Stimulated activated CD4-positive, alpha-beta T cell treated with anti-CD3 and anti-CD28 coated beads, Interleukin-4, amount 100 ng/mL, for 1 hour (primary cell): ENCODE measurements at places on chromosomes 12 and 14.
A peak's percentile ranks its signal among the peaks of the same experiment; 100 is the strongest.

- peak; percentile 11 for DNase-seq
Measured at GRCh38 chr14:49971156-49972130, 78.6 kb downstream of the ARF6 start.

DNA sequence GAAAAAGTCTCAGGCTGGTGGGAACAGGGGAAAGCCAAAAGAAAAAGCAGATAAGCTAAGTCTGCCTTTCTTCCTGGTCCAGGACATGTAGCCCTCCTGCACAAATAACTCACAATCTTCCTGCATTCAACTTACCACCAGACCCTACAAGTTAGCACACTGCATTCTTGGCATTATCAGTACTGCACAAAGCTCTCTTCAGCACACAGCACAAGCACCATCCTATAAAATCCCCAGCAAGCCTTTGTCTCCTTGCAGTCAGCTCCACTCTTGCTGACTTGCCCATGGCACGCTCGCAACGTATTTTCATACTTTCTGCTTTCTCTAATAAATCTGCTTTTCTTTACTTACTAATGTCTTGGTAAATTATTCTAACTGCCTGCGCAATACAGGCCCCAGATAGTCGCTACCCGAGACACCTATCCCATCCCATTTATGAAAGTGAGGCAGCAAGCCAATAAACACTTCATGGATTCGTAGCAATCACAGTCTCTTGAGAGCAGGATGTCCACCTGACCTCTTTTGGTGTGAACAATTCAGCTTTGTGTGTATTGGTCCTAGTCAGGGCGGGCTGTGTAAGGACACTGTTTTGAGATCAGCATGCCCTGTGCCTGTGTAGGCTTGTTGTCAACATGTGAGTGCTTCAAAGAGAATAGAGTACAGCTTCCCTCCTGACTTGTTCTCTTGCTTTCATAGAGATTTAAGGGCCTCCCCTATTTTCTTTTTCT lies 49.0 kb downstream of the TMEM117 start:
- DNase-seq = no peak

- DNase-seq = no peak
Measured at GRCh38 chr12:3170423-3171194, 93.4 kb downstream of the TSPAN9 start.

DNA sequence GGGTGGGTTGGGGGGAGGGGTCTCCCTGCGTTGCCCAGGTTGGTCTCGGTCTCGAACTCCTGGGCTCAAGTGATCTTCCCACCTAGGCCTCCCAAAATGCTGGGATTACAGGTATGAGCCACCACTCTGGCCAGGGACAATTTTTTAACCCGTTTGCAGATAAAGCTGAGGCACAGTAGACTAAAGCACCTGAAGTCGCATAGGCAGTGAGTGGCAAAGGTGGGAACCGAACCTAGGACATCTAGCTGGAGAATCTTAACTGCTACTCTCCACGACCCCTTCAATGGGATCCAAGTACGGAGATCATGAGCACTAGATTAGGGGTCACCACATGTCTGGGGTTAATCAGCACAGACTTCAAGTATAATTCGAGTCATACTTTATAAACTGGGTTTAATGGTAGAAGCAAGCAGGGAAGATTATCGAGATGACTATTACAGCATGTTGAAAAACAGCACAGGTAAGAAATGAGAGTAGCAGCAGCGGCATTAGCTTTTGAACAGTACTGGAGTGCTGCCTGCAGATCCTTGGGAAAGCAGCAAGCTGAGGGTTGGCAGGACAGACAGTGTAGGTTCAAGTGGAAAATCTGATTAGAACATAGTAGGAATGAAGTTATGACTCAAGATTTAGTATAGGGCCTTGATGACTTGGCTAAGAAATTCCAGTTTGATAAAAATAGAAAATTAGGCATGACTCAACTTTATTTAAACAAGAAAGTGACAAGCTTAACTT lies 23.9 kb downstream of the NID2 start:
- no peak for DNase-seq

GRCh38 chr14:64787619-64788018 lies 83.4 kb downstream of the PLEKHG3 start:
- DNase-seq = no peak

DNA sequence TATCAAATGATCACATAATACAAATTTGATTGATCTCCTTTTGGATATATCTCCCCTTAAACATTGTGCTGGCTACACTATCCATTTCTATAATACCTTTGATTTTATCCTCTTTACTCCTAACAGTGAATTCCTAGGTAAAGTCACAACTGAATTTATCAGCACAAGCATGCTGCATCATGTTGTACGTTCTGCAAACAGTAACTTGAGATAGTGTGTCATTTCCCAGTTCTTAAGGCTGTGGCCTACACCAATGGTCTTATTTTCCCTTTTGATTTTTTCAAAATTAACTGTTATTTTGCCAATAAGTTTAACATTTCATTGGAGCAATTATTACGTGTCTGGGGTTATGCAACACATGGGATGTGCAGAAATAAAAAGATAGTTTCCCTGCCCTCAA lies 24.8 kb downstream of the PRKCH start:
- DNase-seq = no peak

DNA sequence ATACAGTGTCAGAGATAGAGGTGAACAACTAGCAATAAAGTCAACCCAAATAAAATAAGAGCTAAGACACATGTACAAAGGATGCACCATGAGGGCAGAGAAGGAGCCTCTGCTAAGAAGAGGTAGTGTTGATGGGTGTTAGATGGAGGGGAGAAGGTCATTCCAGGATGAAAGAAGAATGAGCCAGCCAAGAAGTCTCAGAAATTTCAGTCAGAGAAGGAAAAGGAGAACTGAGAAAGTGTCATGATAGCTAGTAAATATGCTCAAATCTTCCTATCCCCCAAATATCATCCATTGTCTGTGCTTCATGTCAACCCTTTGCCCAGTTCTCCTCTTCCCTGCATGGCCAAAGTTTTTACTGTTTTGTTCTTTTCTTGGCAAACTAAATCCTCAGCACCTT lies 225.2 kb upstream of the BTG1 start:
- no peak for DNase-seq

- DNase-seq = no peak
Measured at GRCh38 chr14:90740081-90740480, 76.1 kb downstream of the TTC7B start.

DNA sequence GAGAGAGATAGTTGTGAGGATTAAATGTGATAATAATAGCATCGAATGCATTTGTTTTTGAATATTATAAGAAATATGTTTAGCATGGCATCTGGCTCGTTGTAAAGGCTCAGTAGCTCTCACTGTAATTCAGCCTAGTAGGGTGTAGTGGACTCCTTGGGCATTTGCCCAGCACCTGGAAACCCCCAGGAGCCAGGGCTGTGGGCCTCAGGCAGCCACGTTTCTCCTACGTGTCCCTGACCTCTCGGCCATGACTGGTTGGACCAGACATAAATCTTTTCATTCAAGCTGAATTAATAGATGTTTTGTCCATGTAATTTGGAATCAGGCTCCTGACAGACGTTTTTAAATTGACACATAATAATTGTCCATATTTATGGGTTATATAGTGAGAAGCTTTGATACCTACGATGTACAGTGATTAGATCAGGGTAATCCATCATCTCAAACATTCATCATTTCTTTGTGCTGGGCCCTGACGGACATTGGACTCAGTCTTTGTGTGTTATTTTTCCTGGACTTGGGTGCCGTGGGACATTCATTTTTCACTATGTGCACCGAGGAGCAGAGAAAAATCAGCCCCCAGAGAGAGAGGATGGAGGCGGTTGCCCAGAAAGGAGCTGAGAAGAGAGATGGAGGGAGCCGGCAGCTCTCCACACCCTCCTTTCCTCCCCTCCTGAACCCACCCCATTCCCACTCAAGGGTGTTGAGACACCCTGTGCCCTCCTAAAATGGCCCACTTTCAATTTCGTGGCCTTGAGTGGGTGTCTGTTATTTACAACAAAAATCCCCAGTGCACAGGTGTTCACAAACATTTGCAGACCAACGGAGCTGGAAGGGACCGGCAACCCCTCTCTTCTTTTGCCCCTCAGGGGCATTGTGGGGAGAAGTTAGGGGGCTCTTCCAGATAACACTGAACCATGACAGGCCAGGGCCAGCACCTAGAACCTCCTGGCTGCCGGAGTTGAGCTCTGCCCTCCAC lies 296.4 kb downstream of the DPF3 start:
- no peak for DNase-seq

- no peak for DNase-seq
Measured at GRCh38 chr14:95018821-95019220, 138.5 kb downstream of the DICER1 start.

- no peak for DNase-seq
Measured at GRCh38 chr12:58455136-58455535, 465.2 kb downstream of the LRIG3 start.

- no peak for DNase-seq
Measured at GRCh38 chr14:104735830-104736642, 12.0 kb downstream of the ADSS1 start.

DNA sequence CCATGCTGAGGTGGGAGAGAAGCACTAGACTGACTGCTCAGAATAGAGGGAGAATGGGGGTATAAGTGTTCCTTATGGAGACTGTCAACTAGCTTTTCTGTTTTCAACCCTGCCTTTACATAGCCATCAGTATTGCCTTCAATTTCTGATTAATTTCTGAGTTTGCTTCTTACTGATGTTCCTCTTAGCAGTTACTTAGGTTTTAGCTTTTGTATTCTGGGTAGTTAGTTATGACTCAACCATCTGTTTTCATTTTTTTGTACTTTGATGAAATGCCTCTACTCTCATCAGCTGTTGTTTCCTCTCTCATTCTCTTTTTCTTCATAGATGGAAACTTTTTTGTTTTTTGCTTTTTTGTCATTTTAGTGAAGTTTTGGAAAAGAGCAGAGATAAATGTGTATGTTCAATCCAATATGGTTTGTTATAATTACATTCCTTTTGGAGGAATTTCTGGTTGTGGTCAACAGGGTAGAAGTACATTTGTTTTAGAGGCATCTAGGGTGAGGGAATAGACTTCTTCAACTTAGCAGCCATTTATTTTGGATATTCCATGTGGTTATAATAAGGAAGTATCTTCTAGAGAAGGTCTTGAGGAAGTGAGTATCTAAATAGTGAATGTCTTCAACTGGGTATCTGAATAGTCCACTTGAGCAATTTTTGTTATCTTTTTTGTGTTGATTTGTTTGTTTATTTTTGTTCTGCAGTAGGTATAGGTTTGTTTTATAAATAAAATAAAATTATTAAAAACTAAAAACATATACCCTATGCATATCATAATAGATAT lies 29.6 kb downstream of the PMCH start:
- no peak for DNase-seq

GRCh38 chr14:89061696-89062095 lies 237.2 kb downstream of the TTC8 start:
- no peak for DNase-seq

- DNase-seq = no peak
Measured at GRCh38 chr12:94807951-94808350, 157.6 kb upstream of the TMCC3 start.

- DNase-seq = no peak
Measured at GRCh38 chr12:89373763-89374572, 21.7 kb upstream of the DUSP6 start.

- DNase-seq = peak; percentile 2
Measured at GRCh38 chr12:58920102-58920960, at the start of gene LRIG3. LRIG3 (minus strand) TSS chr12:58920504; CDS start chr12:58920235, 269 bp downstream.

DNA sequence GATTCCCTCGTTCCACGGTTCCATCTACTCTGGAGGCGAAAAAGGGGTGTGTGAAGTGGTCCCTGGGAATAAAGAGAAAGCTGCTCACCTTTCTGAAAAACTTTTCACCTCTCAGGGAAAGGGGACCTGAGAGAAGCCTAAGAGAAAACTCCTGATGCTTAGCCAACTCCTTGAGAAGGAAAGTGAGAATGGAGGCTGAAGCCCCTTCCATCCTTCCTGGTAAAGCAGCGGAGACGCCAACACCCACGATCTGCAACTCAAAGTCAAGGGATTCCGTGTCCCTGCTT lies 110.0 kb downstream of the ARF6 start:
- no peak for DNase-seq

DNA sequence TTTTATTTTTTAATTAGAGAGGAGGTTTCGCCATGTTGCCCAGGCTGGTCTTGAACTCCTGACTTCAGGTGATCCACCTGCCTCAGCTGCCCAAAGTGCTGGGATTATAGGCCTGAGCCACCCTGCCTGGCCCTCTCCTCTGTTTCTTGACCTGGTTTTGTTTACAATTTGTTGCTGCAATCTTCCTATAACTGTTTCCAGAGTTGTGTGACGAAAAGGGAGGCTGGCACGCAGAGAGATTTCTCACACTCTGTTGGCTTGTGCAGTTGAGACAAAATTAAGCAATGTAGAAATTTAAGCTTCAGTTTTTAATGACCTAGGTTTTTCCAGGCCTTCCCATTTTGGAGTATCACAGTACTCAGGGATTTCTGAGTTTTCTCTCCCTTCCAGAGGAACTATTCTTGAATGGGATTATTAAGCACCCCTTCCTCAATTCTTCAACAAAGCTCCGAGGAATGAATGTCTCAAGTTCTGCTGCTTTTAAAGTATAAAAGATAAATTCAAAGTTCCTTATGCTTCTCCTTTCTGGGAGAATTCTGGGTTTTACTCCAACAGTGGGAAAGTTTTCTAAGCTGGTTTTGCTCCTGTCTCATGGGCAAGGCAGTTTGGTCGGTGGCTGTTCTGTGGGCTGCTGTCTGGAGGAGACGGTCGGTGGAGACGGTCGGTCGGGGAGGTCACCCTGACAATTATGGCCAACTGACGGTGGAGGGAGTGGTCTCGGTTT lies 20.4 kb upstream of the FOS start:
- DNase-seq = no peak

GRCh38 chr14:96741151-96741977 lies 55.8 kb upstream of the VRK1 start:
- peak; percentile 80 for DNase-seq

- DNase-seq = no peak
Measured at GRCh38 chr14:47674148-47674542, 1.3 kb downstream of the MDGA2 start.

DNA sequence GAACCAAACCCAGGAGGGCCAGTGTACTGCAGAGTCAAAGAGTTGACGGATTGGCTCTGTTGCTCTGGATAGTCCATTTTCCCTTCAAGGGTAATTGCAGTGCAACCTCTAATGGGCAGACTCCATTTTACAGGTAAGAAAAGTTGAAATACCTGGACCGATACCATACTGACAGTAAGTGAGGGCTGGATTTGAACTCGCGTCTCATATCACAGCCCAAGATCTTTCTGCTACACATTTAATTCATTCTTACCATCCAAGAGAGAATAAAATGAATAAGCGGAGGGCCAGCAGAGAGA lies 356 bp upstream of the ZC3H14 start:
- DNase-seq = no peak

DNA sequence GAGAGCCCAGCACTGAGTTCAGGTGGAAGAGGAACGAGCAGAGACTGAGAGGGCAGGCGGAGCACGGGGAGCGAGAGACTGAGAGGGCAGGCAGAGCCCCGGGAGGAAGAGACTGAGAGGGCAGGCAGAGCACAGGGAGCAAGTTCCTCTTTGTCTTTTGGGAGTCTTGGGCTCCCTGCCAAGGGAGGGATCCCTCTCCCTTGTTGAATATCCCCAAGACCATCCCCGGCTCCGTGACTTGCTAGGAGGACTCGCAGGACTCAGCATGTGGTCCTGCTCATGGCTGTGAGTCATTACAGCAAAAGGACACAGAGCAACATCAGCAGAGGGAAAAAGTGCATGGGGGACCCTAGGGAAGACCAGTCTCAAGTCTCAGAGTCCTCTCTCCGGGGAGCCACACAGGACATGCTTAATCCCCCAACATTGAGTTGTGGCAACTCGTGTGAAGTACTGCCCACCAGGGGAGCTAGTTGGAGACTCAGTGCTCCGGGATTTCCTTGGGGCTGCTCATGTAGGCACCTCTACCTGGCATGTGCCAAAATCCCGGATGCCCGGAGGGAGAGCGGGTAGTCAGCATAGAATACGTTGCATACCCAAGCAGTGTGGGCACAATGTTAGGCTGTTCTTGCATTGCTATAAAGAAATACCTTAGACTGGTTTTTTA lies 81.0 kb downstream of the CCDC92 start:
- DNase-seq = no peak
